Stimulated activated CD8-positive, alpha-beta memory T cell treated with anti-CD3 and anti-CD28 coated beads, Interleukin-15, amount 100 ng/mL, for 4 hours (primary cell): ENCODE measurements at places on chromosomes 4 and X.

GRCh38 chrX:22109442-22109841, 77.3 kb downstream of the PHEX start:
- no peak for DNase-seq

GRCh38 chr4:151227731-151228130, 49.2 kb upstream of the PRSS48 start:
- no peak for DNase-seq

- DNase-seq: no peak
Observed at GRCh38 chr4:88724406-88724805, 26.8 kb upstream of the NAP1L5 start.

- no peak for DNase-seq
Observed at GRCh38 chr4:168319486-168320019, 1.0 kb upstream of the DDX60 start.

GRCh38 chrX:67545036-67545821, 1.4 kb downstream of the AR start:
- no peak for DNase-seq

DNA sequence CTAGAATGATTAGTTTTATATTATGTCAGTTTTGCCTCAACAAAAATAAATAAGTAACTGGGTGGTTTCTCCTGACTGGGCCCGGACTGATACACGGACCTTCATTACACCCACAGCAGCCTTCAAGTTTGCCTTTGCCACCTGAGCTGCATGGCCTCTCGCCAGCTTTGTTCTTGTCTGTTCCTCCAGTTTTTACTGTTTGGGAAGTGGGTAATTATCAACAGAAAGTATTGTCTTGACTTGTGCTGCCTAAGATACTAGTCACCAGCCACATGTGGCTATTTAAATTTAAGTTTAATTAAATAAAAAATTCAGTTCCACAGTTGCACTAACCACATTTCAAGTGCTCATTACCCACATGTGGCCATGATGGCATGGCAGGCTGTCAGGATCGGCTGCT, 74.7 kb upstream of the INTU start:
- no peak for DNase-seq

DNA sequence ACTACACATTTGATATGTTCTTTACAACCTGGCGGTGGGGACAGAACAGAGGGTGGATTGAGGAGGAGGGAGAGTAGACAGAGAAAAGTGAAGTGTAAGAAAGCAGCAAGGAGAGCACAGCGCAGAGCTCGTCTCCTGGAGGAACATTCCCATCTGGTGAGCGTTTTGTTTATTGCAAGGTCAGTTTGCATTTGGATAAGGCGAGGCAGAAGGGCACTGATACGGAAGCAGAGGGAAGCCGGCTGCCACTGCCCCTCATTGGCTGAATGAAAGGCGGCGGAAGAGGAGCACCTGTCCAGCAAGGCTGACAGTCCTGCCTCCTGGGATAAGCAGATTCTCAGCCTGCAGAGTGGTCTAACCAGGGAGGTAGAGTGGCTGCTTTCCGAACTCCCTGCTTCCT, 83.2 kb downstream of the GPR143 start:
- no peak for DNase-seq

DNA sequence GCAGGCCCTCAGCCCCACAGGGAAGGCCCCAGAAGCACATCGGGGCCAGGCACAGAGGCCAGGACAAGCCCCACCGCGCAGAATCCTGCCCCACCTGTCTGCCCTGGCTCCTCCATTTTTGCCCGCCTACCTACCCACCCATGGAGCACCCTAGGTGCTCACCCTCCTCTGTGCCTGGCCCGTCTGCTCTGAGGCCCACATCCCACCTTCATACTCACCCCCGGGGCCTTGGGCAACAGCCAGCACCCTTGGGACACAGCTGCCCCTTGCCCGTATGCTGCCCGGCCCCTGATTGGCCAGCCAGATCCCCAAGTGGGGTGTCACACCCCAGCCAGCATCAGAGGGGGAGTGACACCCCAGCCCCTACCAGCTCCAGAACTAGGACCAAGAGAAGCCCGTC, 10.8 kb upstream of the TREX2 start:
- no peak for DNase-seq

DNA sequence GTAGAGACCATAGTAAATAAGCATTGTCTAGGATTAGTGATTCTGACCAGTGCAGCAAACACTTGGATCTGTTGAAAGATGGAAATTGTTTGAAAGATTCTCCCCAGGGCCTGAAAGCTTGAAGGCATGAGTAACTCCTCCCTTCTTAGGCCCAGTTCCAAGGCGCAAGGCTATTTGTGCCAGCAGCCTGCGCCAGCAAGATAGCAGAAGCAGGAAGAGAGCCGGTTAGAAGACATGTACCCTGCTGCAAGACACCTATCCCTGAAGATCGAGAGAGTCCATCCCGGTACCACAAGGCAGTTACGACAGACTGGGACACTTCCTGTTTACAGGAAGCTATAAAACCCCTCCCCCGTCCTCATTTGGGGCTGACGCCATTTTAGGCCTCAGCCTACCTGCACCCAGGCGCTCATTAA, 72.4 kb upstream of the JADE1 start:
- DNase-seq: no peak

GRCh38 chrX:115173181-115173580, 16.0 kb upstream of the RBMXL3 start:
- DNase-seq: no peak

DNA sequence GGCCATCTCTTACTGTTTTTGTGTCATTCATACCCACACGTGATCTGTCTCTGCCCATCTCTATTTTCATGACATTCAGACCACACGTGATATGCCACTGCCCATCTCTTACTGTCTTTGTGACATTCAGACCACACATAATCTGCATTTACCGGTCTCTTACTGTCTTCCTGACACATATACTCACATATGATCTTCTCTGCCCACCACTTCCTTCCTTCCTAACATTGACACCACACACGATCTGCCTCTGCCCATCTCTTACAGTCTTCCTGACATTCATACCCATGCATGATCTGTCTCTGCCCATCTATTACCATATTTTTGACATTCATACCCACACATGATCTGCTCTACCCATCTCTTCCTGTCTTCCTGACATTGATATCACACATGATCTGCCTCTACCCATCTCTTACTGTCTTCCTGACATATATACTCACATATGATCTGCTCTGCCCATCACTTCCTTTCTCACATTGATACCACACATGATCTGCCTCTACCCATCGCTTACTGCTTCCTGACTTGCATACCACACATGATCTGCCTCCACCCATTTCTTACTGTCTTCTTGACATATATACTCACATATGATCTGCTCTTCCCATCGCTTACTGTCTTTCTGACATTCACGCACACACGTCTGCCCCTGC, 36.1 kb downstream of the SCML1 start:
- DNase-seq: no peak

DNA sequence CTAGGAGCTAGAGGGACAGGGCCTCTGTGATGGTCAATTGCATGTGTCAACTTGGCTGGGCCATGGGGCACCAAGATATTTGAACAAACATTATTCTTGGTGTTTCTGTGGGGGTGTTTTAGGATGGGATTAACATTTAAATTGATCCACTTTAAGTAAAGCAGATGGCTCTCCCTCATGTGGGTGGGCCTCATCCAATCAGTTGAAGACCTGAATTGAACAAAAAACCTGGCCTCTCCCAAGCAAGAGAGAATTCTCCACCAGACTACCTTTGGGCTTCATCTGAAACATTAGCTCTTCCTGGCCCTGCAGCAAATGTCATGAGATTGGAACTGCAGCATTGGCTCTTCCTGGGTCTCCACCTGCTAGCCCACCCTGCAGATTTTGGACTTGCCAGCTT, 207.1 kb upstream of the ATP6AP2 start:
- no peak for DNase-seq

DNA sequence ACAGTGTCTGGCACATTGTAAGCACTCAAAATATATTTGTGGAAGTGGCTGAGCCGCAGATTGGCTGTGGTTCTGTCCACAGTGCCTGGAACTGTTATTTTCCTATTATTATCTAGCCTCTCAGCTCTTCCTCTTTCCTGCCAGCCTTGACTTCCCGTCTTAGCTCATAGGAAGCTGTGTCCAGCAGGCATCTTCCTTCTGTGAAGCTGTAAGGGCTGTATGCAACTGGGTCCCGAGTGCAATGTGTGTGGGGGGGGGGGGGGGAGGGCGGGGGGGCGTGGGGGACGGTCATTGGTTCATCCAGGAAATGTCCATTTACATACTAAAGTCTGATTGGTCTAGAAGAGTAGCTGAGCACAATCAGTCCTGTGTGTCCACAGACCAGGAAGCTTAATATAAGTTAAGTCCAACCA, 210.7 kb downstream of the PDGFRA start:
- no peak for DNase-seq

- DNase-seq: no peak
Observed at GRCh38 chrX:16386126-16386525, 218.8 kb downstream of the MAGEB17 start.

- no peak for DNase-seq
Observed at GRCh38 chr4:3248178-3248480, 830 bp upstream of the MSANTD1 start.

- no peak for DNase-seq
Observed at GRCh38 chrX:5650904-5651303, 577.8 kb downstream of the NLGN4X start.

GRCh38 chrX:6500719-6501118, 34.2 kb downstream of the VCX3A start:
- no peak for DNase-seq

DNA sequence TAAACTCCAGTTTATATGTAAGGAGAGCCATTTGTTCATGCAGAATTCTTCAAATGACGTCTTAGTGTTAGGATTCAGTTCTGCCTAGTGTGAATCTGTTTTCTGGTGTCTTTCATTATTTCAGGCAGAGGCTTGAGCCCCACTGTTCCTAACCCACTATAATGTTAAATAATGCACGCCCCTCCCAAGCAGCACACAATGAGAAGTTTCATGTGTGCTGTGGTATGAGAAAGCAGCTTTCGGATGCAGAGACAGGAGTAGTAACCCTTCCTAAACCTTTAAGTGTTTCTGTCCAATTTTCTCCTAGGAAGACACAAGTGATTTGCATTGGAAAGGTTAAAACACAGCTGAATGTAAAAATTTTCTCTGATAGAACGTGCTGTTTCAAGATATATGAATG, 54.5 kb downstream of the TRIM2 start:
- DNase-seq: no peak

- no peak for DNase-seq
Observed at GRCh38 chrX:13340182-13340791, 20.4 kb upstream of the ATXN3L start.

DNA sequence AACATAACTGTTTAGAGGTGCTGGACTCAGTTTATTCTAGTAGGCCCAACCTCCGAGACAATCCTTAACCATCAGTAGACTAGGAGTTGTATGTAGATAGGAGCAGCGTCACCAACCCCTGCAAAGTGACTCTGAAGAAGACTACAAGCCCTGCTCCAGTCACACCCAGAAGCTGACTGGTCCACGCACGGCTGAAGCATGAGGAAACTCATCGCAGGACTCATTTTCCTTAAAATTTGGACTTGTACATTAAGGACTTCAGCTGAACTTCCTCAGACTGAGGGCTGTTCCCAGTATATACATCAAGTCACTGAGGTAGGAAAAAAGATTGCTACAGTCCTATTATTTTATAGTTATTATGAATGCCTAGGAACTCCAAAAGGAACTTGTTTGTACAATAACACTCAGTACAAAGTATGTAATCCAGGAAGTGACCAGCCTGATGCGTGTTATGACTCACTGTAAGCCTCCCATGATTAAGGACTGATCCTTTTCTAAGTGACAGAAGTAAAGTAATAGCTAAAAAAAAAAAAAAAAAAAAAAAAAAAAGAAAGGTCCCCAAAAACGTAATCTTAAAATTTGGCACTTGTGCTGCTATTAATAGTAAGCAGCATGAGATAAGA, 41.6 kb upstream of the UGT2B7 start:
- no peak for DNase-seq

GRCh38 chr4:29075366-29075765, 1644.8 kb upstream of the PCDH7 start:
- no peak for DNase-seq

DNA sequence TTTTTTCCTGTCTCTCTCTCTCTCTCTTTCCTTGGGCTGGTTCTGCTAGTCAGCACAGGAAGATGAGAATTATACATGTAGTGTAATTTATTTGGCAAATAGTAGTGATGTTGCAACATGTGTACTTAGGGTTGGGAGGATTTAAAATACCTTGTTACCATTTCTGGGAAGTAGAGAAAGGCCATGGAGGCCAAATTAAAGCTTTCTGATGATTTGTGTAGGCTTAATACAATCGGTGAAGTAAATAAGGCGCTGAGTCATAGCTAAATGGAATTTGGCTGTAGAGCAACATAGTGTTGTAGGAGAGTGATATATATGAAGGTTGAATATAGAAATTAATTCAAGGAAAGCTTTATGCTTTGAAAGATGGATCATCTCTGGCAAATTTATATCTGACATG, 295.3 kb downstream of the GRID2 start:
- DNase-seq: no peak
